ENCODE measurements at places on chromosomes 13 and 19. TPM values are rescaled to one million over a fixed set of nuclear protein-coding genes. Genes with fewer than 3 reads are reported as not detected.

ADAT3 gene
- total RNA-seq = 6.3 TPM

DNA sequence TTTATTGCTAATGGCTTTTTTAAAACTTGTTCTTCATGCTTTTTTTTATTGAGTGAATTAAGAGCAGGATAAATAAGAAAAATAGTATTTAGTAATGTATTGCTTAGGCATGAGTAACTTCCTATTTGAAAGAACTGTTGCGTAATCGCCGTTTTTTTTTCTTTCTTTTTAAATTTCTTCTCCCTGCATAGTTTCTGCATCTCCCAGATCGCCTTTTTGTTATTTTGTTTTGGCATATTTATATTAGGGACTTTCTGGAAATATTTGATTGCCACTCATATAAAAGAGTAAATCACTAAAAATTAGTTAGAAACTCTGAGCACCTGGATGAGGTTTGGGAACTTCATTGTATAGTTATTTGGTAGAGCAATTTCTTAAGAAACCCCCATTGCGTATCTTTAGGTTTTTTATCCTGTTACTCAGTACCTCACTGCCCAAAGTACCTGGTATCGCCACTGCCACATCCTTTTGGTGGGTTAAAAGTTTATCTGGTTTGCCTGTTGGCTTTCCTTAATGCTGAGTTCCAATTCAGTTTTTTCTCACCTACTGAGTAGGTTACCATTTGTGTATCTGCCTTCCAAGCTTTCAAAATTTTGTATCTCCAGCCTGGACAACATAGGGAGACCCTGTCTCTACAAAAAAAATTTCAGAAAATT is 36.2 kb upstream of the LPAR6 start:
- no peak for DNase-seq
- no peaks in the 10 kb centered on the region for H3K27me3 ChIP-seq
- H3K4me1 ChIP-seq = peaks cover 4% of the 10 kb centered on the region
- peak overlapping the region; percentile 5 for H3K4me3 ChIP-seq
- H3K27ac ChIP-seq = no peak overlapping the region
- H3K36me3 ChIP-seq = no peaks in the 10 kb centered on the region

GRCh38 chr13:97535614-97536013 is 101.6 kb downstream of the RAP2A start:
- no peaks in the 10 kb centered on the region for H3K27me3 ChIP-seq
- no peak overlapping the region for H3K4me3 ChIP-seq
- H3K27ac ChIP-seq = no peak overlapping the region
- no peaks in the 10 kb centered on the region for H3K4me1 ChIP-seq

TOMM40 gene
- 218 TPM for total RNA-seq

Measured in CD8-positive, alpha-beta memory T cell (primary cell).